Mesendoderm (in vitro differentiated cells): ENCODE measurements at places on chromosomes 11 and 22.

DNA sequence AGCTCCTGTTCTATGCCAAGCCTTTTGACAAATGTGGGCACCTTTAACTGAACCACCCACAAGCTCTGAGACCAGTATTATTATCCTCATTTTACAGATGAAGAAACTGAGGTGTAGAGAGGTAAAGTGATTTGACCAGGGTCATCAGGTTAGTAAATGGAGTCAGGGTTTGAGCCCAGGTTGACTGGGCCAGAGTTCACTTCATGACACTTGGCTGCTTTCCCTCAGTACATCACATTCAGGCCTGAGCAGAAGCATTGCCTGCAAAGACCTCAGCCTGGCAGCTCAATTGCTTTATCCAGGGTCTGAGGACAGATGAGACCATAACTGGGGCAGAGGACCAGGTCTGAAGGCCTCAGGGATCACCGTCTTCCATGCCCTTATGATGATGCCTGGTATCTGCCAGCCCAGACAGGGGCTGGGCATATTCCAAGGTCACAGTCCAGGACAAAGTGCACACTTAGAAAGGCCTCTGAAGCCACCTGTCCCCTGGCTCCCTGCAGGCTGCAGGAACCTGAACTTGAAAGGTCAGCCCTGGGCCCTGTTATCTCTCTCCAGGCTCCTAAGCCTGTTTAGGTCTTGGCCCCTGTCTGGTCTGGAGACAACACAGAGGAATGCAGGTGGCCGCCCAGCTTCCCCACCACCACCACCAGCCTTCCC, 32.0 kb downstream of the POU2AF3 start:
- no peak for DNase-seq

DNA sequence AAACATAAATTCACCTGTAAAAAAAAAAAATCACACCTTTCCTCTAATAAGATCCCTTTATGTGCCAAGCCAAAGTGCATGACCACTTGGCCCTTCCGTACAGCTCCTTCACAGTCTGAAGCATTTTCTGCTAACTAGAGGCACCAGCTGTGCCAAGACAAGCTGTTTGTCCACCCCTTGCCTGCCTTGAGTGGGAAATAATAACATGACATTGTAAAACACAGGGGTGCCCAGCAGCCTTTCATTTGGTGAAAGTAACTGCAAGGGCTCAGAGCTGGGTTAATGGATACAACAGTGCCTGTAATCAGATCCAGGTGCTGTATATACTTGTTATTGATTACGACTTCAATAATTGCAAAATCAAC, 59.2 kb downstream of the DDIAS start:
- DNase-seq, result no peak

- no peak for DNase-seq
Observed at GRCh38 chr11:46983598-46983997, 47.0 kb downstream of the CSTPP1 start.

DNA sequence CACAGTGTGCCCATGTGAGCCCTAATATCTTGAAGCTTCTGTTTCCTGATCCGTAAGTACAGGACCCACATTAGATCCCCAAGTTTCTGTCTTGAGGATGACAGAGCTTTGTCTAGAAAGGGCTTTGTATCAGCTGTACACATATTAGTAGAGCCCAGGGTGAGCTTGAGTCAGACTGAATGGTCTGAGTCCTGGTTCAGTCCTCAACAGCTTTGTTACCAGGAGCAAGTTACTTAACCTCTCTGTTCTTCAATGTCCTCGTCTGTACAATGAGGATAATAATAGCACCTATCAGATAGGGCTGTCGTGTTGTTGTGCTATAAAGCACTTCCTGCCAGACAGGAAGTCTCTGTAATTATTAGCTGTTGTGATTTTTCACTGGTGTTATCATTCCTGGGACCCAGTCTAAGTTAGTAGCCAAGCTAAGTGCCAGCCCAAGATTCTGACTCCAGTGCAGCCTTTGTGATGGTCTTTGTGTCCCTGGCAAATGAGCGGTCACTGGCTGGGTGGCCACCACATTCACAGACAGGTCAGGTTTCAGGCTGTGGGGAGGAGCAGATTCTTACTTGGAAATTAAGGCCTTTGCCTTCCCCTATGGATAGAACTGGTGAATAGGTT, 6.8 kb downstream of the TOM1 start:
- DNase-seq, result no peak

GRCh38 chr11:116865696-116866095, 28.3 kb upstream of the APOA1 start:
- no peak for DNase-seq

DNA sequence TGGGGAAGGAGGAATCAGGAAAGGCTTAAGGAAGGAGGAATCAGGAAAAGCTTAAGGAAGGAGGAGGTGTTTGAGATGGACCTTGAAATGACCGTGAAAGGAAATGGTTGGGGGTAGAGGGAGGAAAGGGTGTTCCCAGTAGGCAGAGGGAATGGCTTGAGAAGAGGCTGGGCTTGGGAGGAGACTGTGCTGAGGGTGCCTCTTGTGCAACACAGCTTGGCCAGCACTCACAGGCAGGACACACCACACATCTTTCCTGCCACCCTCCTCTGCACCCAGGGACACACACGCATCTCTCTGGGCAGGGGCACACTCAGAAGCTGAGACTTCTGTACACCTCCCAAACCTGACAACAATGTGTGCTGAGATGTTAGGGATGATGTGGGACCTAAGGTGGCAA, 151.4 kb downstream of the FBXO7 start:
- no peak for DNase-seq

- no peak for DNase-seq
Observed at GRCh38 chr11:79170321-79170720, 270.5 kb downstream of the TENM4 start.
